A549 treated with AZD2906 at 1 μM for 4 hours (cell line): ENCODE measurements at places on chromosomes 2 and 18. TPM values are rescaled to one million over a fixed set of nuclear protein-coding genes. Genes with fewer than 3 reads are reported as not detected.

Gene NCKAP5
- total RNA-seq = 0.76 to 1.1 TPM (median 0.79 TPM) in 5 replicates

Gene ZNF513
- 11.8 to 14.7 TPM (median 13.8 TPM) in 5 replicates for total RNA-seq

Gene DYTN
- not detected in 5 replicates for total RNA-seq

Gene NMUR1
- total RNA-seq = not detected in 5 replicates

Gene MBOAT2
- 66.0 to 81.0 TPM (median 75.3 TPM) in 5 replicates for total RNA-seq

Gene ZDBF2
- 0.86 to 1.4 TPM (median 1.3 TPM) in 5 replicates for total RNA-seq

Gene KRTCAP3
- total RNA-seq = 0.47 to 0.72 TPM (median 0.61 TPM) in 4 of 5 replicates, not detected in the other

Gene CEP192
- total RNA-seq = 6.8 to 9.2 TPM (median 7.7 TPM) in 5 replicates

Gene SP3
- total RNA-seq = 28.7 to 48.5 TPM (median 34.8 TPM) in 5 replicates

Gene MRO
- 0.08 to 0.36 TPM (median 0.26 TPM) in 5 replicates for total RNA-seq

Gene WIPF1
- 17.0 to 25.7 TPM (median 24.6 TPM) in 5 replicates for total RNA-seq

Gene LAMA1
- 0.06 to 0.16 TPM (median 0.09 TPM) in 5 replicates for total RNA-seq

Gene GCFC2
- 13.4 to 17.0 TPM (median 15.7 TPM) in 5 replicates for total RNA-seq

Gene CXCR1
- not detected in 5 replicates for total RNA-seq

Gene RGPD8
- total RNA-seq = 2.2 to 3.8 TPM (median 2.6 TPM) in 5 replicates

Gene ARHGAP28
- total RNA-seq = 0.09 to 0.17 TPM (median 0.13 TPM) in 4 of 5 replicates, not detected in the other

Gene SMYD1
- 0.01 TPM in 1 of 5 replicates, not detected in the others for total RNA-seq

Gene AOX1
- total RNA-seq = 4.6 to 8.3 TPM (median 5.3 TPM) in 5 replicates

Gene INPP5D
- total RNA-seq = 0.49 to 0.74 TPM (median 0.53 TPM) in 5 replicates

Gene TDRD15
- not detected in 5 replicates for total RNA-seq

Gene WDSUB1
- 7.1 to 8.1 TPM (median 7.3 TPM) in 5 replicates for total RNA-seq

Gene SKOR2
- total RNA-seq = not detected in 5 replicates

Gene PSMD1
- total RNA-seq = 104 to 114 TPM (median 105 TPM) in 5 replicates

Gene FRZB
- total RNA-seq = 0.04 to 0.13 TPM (median 0.11 TPM) in 5 replicates

Gene CCDC121
- 3.4 to 4.4 TPM (median 4.0 TPM) in 5 replicates for total RNA-seq

Gene GLI2
- 16.8 to 26.9 TPM (median 22.1 TPM) in 5 replicates for total RNA-seq

Gene HOXD1
- total RNA-seq = 0.08 to 0.27 TPM (median 0.26 TPM) in 5 replicates

Gene CCDC85A
- 0.31 to 0.46 TPM (median 0.35 TPM) in 5 replicates for total RNA-seq

Gene PLEKHH2
- 1.6 to 2.1 TPM (median 1.9 TPM) in 5 replicates for total RNA-seq

Gene WNT10A
- 0.06 to 0.11 TPM (median 0.09 TPM) in 4 of 5 replicates, not detected in the other for total RNA-seq

Gene POTEI
- total RNA-seq = 0.01 TPM in 1 of 5 replicates, not detected in the others

Gene SLC11A1
- 0.16 to 0.21 TPM (median 0.17 TPM) in 5 replicates for total RNA-seq

Gene SPATS2L
- total RNA-seq = 119 to 129 TPM (median 124 TPM) in 5 replicates

Gene COL3A1
- total RNA-seq = 0.14 to 0.22 TPM (median 0.15 TPM) in 5 replicates

Gene ELOA2
- total RNA-seq = not detected in 5 replicates

Gene RUFY4
- total RNA-seq = 0.08 TPM in 1 of 5 replicates, not detected in the others

Gene DHRS9
- 3.1 to 3.9 TPM (median 3.4 TPM) in 5 replicates for total RNA-seq

Gene MARCHF4
- total RNA-seq = 21.4 to 26.2 TPM (median 24.2 TPM) in 5 replicates

Gene FBXO15
- total RNA-seq = 0.48 to 1.1 TPM (median 0.62 TPM) in 5 replicates

Gene NDC80
- total RNA-seq = 10.3 to 15.0 TPM (median 11.7 TPM) in 5 replicates
